ENCODE measurements at places on chromosomes 1 and 21. TPM values are rescaled to one million over a fixed set of nuclear protein-coding genes. Genes with fewer than 3 reads are reported as not detected.

GRCh38 chr1:48471691-48472576 lies at the start of gene SPATA6:
Gene SPATA6 (minus strand): TSS chr1:48472204. CDS start chr1:48472008, 196 bp downstream.
- no peaks in the 10 kb centered on the region for H3K4me1 ChIP-seq
- peak within 1 kb of the TSS; percentile 61 for H3K4me3 ChIP-seq

DNA sequence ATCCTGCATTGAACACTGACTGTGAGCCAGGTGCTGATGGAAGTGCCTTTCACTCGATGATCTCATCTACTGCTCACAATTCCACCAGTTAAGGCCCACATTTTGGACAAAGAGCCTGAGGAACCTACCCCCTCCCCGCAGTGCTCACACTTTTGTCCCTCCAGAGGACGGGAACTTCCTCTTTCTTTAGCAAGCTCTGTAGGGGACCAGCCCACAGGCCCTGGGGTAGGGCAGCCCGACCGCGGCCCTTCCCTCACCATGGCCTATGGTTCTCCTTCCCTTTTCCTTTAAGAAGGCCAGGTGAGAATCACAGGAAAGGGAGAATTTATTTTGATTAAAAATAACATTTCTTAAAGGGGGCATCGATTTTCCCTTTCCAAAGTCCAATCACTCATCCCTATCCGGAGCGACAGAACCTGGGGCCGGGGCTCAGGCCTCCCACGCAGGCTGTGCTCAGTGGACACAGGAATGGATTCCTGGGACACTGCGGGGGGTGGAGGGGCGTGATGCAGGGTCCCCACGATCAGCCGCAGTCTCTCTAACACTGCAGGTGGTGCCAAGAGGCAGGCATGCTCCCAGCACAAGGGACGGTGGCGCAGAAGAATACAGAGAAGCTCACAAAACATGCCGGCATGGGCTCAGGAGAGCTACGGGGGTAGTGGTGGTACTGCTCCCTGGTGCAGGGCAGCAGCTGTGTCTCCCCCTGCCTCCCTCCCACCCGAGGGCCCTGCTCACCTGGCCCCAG lies 8.9 kb upstream of the KCNE1 start:
- H3K4me3 ChIP-seq, result no peak overlapping the region
- no peak overlapping the region for H3K27ac ChIP-seq
- H3K4me1 ChIP-seq, result no peaks in the 10 kb centered on the region
- no peaks in the 10 kb centered on the region for H3K27me3 ChIP-seq

GRCh38 chr1:2299131-2299627 lies 71.1 kb downstream of the SKI start:
- peak overlapping the region; percentile 70 for H3K27ac ChIP-seq
- no peaks in the 10 kb centered on the region for H3K4me1 ChIP-seq
- no peak for DNase-seq
- no peaks in the 10 kb centered on the region for H3K27me3 ChIP-seq
- no peaks in the 10 kb centered on the region for H3K36me3 ChIP-seq

DNA sequence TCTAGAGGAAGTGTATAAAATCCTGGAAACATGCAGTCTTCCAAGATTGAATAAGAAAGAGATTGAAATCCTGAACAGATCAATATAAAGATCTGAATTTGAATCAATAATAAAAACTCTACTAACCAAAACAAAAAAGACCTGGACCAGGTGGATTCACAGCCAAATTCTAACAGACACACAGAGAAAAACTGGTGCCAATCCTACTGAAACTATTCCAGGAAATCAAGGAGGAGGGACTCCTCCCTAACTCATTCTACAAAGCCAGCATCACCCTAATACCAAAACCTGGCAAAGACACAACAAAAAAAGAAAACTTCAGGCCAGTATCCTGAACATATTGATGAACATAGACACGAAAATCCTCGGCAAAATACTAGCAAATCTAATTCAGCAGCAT lies 58.3 kb downstream of the SYT14 start:
- H3K27me3 ChIP-seq, result no peaks in the 10 kb centered on the region
- no peak overlapping the region for H3K27ac ChIP-seq
- no peaks in the 10 kb centered on the region for H3K36me3 ChIP-seq
- H3K4me1 ChIP-seq, result no peaks in the 10 kb centered on the region
- H3K4me3 ChIP-seq, result no peak overlapping the region
- DNase-seq, result no peak

Gene ZNF644
- 167 TPM for total RNA-seq

Gene ARID4B
- 69.4 TPM for total RNA-seq

DNA sequence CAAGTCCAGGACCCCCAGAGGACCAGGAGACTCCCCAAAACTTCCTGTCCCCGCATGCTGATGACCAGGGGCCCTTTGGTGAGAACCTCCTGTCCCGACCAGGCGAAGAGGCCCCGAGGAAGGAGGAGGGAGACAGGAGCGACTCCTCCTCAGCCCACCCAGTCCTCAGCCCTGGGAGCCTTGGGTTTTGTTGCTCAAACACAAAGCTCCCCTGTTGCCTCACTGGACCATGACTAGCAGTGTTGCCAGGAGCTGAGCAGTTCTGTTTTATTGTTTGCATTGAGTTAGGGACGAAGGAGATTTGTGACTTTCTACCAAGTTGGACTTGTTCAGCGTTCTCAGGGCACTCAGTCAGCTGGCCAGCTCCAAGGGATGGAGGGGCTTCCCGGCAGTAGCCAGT lies 10.0 kb downstream of the UMODL1 start:
- H3K4me1 ChIP-seq, result no peaks in the 10 kb centered on the region
- H3K4me3 ChIP-seq, result no peak overlapping the region
- H3K27ac ChIP-seq, result no peak overlapping the region
- H3K36me3 ChIP-seq, result no peaks in the 10 kb centered on the region

DNA sequence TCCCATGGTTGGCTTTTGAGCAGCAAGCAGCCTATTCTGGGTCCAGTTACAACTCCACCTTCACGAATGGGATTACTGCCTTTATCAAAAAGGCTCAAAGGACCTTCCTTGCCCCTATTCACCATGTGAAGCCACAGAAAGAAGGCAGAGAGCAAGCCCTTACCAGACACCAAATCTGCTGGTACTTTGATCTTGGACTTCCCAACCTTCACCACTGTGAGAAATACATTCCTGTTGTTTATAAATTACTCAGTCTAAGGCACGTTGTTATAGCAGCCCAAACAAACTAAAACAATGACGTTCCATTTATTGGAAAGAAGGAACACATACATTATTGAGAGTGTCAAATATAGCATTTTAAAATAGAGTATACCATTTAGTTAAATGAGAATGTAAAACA lies 1557.9 kb downstream of the PLA2G4A start:
- no peak for DNase-seq
- H3K27ac ChIP-seq, result no peak overlapping the region

GRCh38 chr21:25760061-25760460 lies 25.3 kb downstream of the GABPA start:
- no peak overlapping the region for H3K4me3 ChIP-seq
- no peaks in the 10 kb centered on the region for H3K27me3 ChIP-seq
- H3K36me3 ChIP-seq, result no peaks in the 10 kb centered on the region
- H3K27ac ChIP-seq, result no peak overlapping the region

DNA sequence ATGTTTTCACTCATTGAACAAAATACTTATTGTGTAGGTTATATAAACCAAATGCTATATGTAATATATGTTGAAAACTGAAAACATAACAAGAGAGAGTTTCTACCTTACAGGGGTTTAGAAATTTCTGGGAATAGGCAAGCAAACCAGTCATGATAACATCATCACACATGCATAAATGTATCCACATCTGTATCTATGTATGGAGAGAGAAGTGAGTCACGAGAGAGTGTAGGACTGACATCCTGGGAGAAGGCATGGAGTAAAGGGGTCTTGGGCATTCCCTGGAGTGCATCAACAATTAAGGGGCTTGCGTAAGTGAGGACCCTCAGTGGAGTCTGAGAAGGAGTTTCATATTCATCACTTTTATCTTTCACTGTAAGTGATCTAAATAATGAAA lies 65.5 kb downstream of the PCNX2 start:
- no peaks in the 10 kb centered on the region for H3K4me1 ChIP-seq
- DNase-seq, result no peak
- H3K36me3 ChIP-seq, result no peaks in the 10 kb centered on the region
- no peaks in the 10 kb centered on the region for H3K27me3 ChIP-seq

- H3K27ac ChIP-seq, result no peak overlapping the region
- no peak for DNase-seq
- no peak overlapping the region for H3K4me3 ChIP-seq
- no peaks in the 10 kb centered on the region for H3K27me3 ChIP-seq
- H3K36me3 ChIP-seq, result no peaks in the 10 kb centered on the region
These were observed 73.2 kb upstream of the CNIH3 start for GRCh38 chr1:224542783-224543440.

DNA sequence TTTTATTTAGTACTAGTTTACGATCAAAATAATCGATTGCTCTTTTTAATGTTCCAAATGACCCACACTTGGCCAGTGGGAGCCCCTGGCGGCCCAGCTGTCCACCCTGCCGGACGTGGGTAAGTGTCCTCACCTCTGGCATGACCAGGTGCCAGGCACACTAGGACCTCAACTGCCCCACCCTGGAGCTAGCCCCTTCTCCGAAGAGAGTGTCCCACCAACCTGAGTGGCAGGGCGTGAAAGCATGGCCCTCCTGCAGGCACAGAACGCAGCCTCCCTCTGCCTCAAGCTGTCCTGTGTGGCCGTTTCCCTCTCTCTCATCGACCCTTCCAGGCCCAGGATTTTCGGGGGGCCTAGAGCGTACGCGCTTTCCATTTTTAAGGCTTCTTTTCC lies 32.9 kb upstream of the AGPAT3 start:
- H3K27me3 ChIP-seq, result no peaks in the 10 kb centered on the region
- DNase-seq, result no peak
- H3K36me3 ChIP-seq, result no peaks in the 10 kb centered on the region
- H3K27ac ChIP-seq, result no peak overlapping the region

- no peaks in the 10 kb centered on the region for H3K4me1 ChIP-seq
- DNase-seq, result no peak
- H3K27me3 ChIP-seq, result no peaks in the 10 kb centered on the region
- no peak overlapping the region for H3K27ac ChIP-seq
These were observed 37.9 kb downstream of the UBE2G2 start for GRCh38 chr21:44763451-44764318.

Gene OR2T35
- not detected for total RNA-seq

DNA sequence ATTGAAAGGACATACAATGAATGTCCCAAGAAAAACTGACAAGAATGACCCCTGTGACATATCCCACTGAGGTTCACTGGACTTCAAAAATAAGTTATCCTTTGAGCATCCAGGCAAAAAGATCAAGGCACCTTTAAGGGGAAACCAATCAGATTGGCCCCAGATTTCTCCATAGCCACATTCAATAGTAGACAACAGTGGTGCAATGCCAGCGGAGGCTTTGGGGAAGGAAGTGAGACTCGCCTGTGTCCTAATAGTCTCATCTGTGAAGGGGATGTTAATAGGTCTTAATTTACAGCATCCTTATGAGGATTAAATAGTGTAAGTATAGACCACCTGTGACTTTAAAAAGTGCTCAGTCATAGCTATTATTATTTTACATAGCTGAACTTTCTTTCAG lies 21.5 kb downstream of the RPL5 start:
- H3K4me1 ChIP-seq, result no peaks in the 10 kb centered on the region
- no peaks in the 10 kb centered on the region for H3K27me3 ChIP-seq
- no peaks in the 10 kb centered on the region for H3K36me3 ChIP-seq
- no peak overlapping the region for H3K27ac ChIP-seq
- no peak overlapping the region for H3K4me3 ChIP-seq

DNA sequence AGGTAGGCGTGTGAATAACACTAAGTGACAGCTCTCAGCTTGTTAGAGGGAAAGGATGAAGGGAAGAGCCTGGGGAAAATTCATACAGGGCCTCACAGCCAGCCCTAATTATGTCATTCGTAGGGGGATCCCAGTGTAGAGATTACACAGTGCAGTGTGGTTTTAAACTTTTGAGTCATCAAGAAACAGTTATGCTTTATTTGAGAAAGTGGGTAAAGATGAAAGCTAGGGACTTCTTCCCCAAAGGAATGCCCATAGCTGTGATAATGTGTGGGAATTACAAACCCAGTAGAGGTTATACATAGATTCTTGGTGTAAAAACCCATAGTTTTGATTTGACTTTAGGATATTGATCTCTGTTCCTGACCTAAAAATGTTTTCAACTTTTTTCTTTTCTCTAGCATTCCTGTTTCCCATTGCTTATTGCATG lies 1.9 kb downstream of the TTF2 start:
- peaks cover 5% of the 10 kb centered on the region for H3K4me1 ChIP-seq
- no peaks in the 10 kb centered on the region for H3K27me3 ChIP-seq
- H3K27ac ChIP-seq, result no peak overlapping the region
- no peaks in the 10 kb centered on the region for H3K36me3 ChIP-seq
- no peak for DNase-seq

Gene GRIK1
- total RNA-seq, result 0.12 TPM

GRCh38 chr1:47137198-47137597 lies at the start of gene CYP4A22:
Gene CYP4A22 (plus strand): TSS chr1:47137441. CDS start chr1:47137486, 45 bp downstream.
- H3K27ac ChIP-seq, result no peak within 1 kb of the TSS
- no peaks in the 10 kb centered on the region for H3K27me3 ChIP-seq
- H3K4me1 ChIP-seq, result no peaks in the 10 kb centered on the region

- H3K4me1 ChIP-seq, result no peaks in the 10 kb centered on the region
- H3K27me3 ChIP-seq, result no peaks in the 10 kb centered on the region
- no peak overlapping the region for H3K4me3 ChIP-seq
- no peak for DNase-seq
- no peak overlapping the region for H3K27ac ChIP-seq
These were observed 100.1 kb upstream of the SLC2A1 start for GRCh38 chr1:43058545-43059360.

Gene RAB7B
- 22.5 TPM for total RNA-seq

GRCh38 chr1:92968138-92969032 lies 7.1 kb upstream of the DIPK1A start:
- no peak overlapping the region for H3K27ac ChIP-seq
- H3K27me3 ChIP-seq, result no peaks in the 10 kb centered on the region
- H3K36me3 ChIP-seq, result no peaks in the 10 kb centered on the region
- no peak for DNase-seq
- H3K4me1 ChIP-seq, result no peaks in the 10 kb centered on the region
- H3K4me3 ChIP-seq, result no peak overlapping the region

Gene AMY1C
- not detected for total RNA-seq

DNA sequence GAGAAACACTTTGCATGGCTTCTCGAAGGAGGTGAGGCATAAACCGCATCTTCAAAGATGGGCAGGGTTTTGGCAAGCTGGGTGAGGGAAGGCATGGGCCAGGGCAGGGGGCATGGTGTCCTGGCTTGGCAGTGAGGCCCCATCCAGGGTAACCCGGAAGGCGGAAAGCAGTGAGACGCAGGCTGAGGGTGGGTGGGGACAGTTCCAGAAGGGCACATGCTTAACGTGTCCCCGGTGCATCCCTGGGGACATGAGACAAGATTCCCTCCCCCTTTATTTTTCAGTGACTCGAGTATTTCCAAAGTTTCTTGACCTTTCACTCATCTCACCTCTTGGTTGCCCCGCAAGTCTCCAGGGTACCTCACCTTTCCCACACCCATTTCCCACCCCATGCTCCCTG lies 122.8 kb upstream of the SLC25A33 start:
- H3K4me1 ChIP-seq, result peaks cover 23% of the 10 kb centered on the region
- no peaks in the 10 kb centered on the region for H3K27me3 ChIP-seq
- H3K4me3 ChIP-seq, result no peak overlapping the region
- H3K27ac ChIP-seq, result peak overlapping the region; percentile 2
- no peaks in the 10 kb centered on the region for H3K36me3 ChIP-seq
- DNase-seq, result no peak

GRCh38 chr1:178877896-178878295 lies 7.0 kb upstream of the ANGPTL1 start:
- no peaks in the 10 kb centered on the region for H3K36me3 ChIP-seq
- H3K4me1 ChIP-seq, result no peaks in the 10 kb centered on the region
- DNase-seq, result no peak
- no peak overlapping the region for H3K27ac ChIP-seq
- H3K4me3 ChIP-seq, result no peak overlapping the region

GRCh38 chr1:13759072-13759471 lies 59.1 kb downstream of the PRDM2 start:
- no peak overlapping the region for H3K4me3 ChIP-seq
- no peaks in the 10 kb centered on the region for H3K4me1 ChIP-seq
- H3K36me3 ChIP-seq, result no peaks in the 10 kb centered on the region
- DNase-seq, result no peak

- no peaks in the 10 kb centered on the region for H3K36me3 ChIP-seq
- no peak for DNase-seq
- H3K4me1 ChIP-seq, result no peaks in the 10 kb centered on the region
- H3K27me3 ChIP-seq, result no peaks in the 10 kb centered on the region
These were observed 282.8 kb downstream of the ZNF648 start for GRCh38 chr1:181778640-181779260.

Data from uterus (tissue), 4 donors.